ENCODE measurements at places on chromosomes 5 and 9.

- DNase-seq, result no peak
These were observed 5.8 kb upstream of the SPATA31C2 start for GRCh38 chr9:88143957-88144625.

DNA sequence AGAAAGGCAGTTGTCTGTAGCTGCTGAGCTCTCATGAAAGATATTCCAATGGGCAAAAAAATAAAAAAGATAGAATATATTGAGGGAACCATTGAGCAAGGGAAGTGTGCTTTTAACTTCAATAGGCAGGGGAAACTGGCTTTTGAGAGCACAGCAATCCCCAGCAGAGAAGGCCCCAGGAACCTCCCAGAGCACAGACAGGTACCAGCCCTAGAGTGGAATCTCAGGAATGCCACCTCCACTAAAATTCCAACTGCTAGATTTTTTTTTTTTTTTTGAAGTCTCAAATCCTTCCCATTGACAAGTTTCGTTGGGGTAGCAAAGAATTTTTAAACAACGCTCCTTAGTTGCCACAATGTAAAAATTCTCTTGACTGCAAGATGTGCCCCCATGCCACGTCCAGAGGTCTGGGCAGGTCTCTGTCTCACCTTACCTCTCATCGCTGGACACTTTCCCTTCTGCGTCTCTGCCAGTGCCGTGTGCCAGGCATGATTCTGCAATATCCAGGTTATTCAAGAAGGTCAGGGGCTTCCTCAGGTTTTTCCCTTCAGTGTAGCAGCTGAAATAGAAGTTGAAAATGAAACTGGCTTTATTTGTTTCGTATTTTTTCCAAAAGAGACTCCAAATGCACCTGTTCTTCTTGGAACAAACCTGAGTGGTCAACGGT is 64.2 kb upstream of the IRX1 start:
- DNase-seq, result no peak

- no peak for DNase-seq
These were observed 3.9 kb downstream of the SSNA1 start for GRCh38 chr9:137192448-137192780.

GRCh38 chr9:99628849-99629620 is 192.7 kb upstream of the NR4A3 start:
- no peak for DNase-seq

DNA sequence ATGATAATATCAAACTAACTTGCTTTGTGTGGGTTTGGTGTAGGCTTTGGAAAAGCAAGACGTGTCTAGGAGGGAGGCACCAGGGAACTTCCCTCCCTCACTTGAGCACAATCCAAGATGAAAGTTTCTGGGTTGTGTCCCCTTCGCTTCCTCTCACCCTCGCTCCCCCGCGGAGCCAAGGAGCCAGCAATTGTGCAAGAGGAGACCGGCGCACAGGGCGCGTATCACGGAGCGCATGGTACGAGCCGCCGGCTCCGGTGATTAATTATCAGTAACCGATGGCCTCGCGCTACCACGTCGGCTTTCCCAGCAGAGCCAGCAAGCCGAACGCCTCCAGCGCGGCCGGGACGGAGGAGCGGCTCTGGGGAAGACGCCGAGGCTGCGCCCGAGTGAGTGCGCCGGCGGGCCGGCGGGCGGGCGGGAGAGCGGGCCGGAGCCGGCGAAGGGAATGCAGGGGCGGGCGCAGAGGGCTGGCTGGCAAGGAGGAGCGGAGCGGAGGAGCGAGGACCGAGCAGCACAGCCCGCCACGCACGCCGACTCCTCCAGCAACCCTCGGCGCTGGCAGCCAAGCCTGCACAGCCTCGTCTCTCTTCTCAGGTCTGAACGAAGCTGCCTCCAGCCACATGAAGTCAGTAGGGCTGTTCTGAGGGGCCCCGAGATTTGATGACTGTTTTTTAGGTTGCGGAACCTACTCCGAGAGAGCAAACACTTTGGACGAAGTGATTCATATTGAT is 143.6 kb downstream of the BNC2 start:
- no peak for DNase-seq
